ENCODE measurements at places on chromosomes 3 and 15. TPM values are rescaled to one million over a fixed set of nuclear protein-coding genes. Genes with fewer than 3 reads are reported as not detected.

Gene GOLGA8H
- 1.0 TPM for total RNA-seq

Gene KIF7
- 8.2 TPM for total RNA-seq

GRCh38 chr3:2166552-2166951 is 67.9 kb downstream of the CNTN4 start:
- peak; percentile 5 for DNase-seq

- DNase-seq: no peak
Observed at GRCh38 chr15:58699769-58700168, 49.7 kb downstream of the ADAM10 start.

Gene LTK
- total RNA-seq: 1.6 TPM

- DNase-seq: no peak
Observed at GRCh38 chr3:106806964-106807363, 570.3 kb upstream of the CCDC54 start.

- no peak for DNase-seq
Observed at GRCh38 chr3:53693451-53693850, 152.8 kb downstream of the CHDH start.
